ENCODE measurements at places on chromosomes 6 and 20. TPM values are rescaled to one million over a fixed set of nuclear protein-coding genes. Genes with fewer than 3 reads are reported as not detected.

Gene SNX3
- total RNA-seq, result 255 TPM

Gene PSORS1C2
- total RNA-seq, result not detected

Gene UBE2J1
- total RNA-seq, result 26.1 TPM

Gene TRIM10
- not detected for total RNA-seq

Gene RAD21L1
- total RNA-seq, result not detected

Gene ATP9A
- 28.0 TPM for total RNA-seq

Gene RCAN2
- total RNA-seq, result 152 TPM

Gene ZNF334
- total RNA-seq, result 0.99 TPM

Gene LAMP5
- total RNA-seq, result not detected

Gene AVP
- not detected for total RNA-seq

Gene STK38
- total RNA-seq, result 20.8 TPM

Gene ZMYND8
- total RNA-seq, result 22.6 TPM

Gene AGPAT1
- 54.8 TPM for total RNA-seq

Gene NKX2-4
- total RNA-seq, result not detected

Gene TNFRSF6B
- 1.4 TPM for total RNA-seq

Gene ULBP3
- total RNA-seq, result 1.4 TPM

Gene EDN3
- not detected for total RNA-seq

Gene LRRC73
- total RNA-seq, result 1.2 TPM

Gene KHDRBS2
- total RNA-seq, result 0.12 TPM

Gene RARS2
- total RNA-seq, result 27.9 TPM

Gene PCSK2
- total RNA-seq, result 1.4 TPM

Gene IMPG1
- total RNA-seq, result not detected

Gene PEDS1
- total RNA-seq, result 17.7 TPM

Gene IL17F
- not detected for total RNA-seq

Gene ANKRD6
- 13.7 TPM for total RNA-seq

Gene TRMT6
- 13.8 TPM for total RNA-seq

Gene SLC24A3
- total RNA-seq, result 2.1 TPM

Gene FRK
- 4.8 TPM for total RNA-seq

Gene OPRL1
- total RNA-seq, result 0.71 TPM

Gene VWA7
- total RNA-seq, result 4.8 TPM

Gene TCP11
- not detected for total RNA-seq

Gene RSPO4
- total RNA-seq, result 0.74 TPM

Gene DEFB113
- not detected for total RNA-seq

Gene TPBG
- total RNA-seq, result 5.3 TPM

Gene SMPD2
- 5.7 TPM for total RNA-seq

Gene PACSIN1
- total RNA-seq, result 3.4 TPM
